ENCODE measurements at places on chromosomes 5 and 9.

DNA sequence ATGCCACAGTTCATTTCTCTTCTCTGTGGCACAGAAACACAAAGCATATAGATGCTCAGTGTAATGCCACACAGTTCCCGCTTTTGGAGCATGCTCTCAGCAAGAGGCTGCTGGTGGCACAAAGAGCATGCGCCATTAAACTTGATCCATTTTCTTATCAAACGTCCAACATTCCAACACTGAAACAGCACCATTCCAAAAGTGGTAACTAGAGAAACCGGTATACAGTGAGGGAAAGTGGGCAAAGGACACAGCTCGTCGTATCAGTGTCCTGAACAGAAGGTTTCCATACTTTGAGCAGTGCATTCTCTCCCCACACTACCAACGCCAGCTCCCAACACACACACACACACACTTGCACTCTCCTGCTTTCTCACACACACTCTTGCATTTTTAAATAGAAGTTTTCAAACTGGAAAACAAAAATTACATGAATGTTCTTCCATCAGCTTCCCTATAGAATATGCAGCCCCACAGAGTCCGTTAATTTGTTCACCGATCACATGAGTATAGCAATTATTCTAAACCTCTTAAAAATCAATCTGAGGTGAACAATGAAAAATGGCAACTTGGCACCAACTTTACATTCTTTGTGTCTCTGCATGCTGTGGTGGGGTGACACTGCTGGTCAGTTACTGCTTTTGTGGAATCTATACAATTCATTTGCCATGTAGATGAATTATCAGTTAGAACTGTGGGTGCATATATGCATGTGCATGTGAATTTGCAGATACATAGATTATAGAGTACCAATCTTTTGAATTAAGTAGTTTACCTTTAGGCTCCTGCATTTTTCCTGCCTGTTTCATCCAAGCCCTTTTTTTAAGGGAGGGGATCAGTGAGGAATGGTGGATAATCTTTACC lies 5.7 kb downstream of the NFIB start:
- no peak for DNase-seq

- DNase-seq = peak; percentile 85
These were observed 20.3 kb downstream of the LPCAT1 start for GRCh38 chr5:1503241-1504068.

DNA sequence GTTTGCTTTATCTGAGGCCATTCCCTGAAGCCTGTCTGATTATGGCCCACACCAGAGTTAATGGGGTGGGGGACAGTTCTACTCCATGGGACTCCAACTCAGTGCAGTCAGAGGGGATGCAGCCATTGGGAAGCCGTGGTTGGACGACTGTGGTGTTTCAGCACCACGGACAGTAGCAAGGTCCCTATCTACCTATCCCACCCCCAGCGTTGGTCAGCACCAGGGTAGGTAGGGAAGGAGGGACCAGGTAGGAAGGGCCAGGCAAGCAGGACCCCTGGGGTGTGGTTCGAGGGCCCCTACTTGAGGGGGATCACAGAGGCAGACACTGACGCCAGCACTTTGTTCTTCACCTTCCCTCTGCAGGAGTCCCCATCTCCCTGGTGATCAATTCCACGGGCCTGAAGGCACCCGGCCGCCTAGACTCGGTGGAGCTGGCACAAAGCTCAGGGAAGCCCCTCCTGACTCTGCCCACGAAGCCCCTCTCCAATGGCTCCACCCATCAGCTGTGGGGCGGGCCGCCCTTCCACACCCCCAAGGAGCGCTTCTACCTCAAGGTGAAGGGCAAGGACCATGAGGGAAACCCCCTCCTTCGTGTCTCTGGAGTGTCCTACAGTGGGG lies 33.2 kb downstream of the HMCN2 start:
- no peak for DNase-seq

DNA sequence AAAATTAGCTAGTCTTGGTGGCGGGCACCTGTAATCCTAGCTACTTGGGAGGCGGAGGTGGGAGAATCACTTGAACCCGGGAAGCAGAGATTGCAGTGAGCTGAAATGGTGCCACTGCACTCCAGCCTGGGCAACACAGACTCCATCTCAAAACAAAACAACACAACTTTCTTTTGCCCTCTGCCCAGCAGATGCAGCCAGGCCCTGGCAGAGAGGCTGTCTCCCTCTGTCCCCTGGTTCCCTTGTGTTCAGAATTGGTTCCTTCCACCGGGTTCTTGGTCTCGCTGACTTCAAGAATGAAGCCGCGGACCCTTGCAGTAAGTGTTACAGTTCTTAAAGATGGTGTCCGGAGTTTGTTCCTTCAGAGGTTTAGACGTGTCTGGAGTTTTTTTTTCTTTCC lies 30.2 kb upstream of the CEP72 start:
- no peak for DNase-seq

- no peak for DNase-seq
These were observed 225.7 kb downstream of the TMEM167A start for GRCh38 chr5:82851471-82851870.

GRCh38 chr9:133685653-133686609 lies 49.8 kb downstream of the DBH start:
- no peak for DNase-seq

- no peak for DNase-seq
These were observed 43.6 kb downstream of the SPTLC1 start for GRCh38 chr9:92071634-92072033.

DNA sequence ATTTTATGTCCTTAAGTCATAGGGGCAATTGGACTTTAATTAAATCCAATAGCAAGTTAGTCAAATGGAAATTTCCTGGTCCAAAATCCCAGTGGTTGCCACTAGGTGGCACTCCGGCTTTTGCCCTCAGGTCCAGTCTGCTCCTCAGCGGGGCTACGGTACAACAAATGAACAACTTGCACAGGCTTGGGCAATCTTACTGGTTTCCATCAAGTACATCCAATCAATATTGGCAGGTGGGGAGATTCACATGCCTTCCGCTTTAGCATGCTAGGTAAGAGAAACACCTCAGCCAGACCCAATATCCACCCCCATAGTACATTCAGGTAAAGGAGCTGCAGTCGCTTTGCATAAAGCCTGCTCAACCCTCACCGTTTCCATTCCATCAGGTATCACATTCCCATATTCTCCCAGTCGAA lies 6.3 kb upstream of the MXD3 start:
- DNase-seq = peak; percentile 88

DNA sequence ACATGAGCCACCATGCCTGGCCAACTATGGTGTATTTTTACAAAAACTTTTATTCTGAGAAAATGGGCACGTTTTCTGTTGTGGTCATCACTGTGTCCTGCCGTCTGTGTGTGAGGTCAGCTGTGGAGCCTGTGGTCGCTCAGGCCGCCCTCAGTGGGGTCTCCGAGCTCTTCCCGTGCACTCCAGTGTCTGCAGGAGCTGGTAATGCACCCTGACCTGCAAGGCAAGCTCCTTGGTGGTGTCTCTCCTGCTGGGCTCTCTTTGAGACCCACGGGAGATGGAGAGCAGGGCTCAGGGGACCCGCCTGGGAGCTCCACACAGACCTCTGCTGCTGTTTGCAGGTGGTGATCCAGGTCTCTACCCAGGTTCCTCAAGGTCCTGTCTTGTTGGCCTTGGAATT lies 9.6 kb upstream of the AHRR start:
- no peak for DNase-seq

- no peak for DNase-seq
These were observed 41.9 kb upstream of the ASS1 start for GRCh38 chr9:130402645-130403440.

DNA sequence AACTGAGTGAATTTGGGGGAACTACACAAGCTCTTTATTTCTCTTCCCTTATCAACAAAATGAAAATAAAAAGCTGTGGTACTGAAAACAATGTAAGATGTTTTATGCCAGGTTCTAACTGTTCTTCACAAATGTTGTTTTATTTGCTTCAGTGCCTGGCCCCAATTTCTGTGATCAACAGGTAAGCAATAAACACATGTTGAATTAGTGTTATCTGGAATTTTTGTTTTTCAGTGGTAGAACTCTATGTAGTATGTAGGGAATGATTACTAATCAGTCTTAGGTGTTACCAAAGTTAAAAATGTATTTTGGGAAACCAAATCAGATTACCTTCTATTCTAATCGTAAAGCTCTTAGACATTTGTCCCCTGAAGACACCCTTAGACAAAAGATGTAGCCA lies 7.5 kb upstream of the DPYSL3 start:
- no peak for DNase-seq
